Activated T-cell treated with anti-CD3 and anti-CD28 coated beads, Interleukin-2, amount 50 U/mL, for 4 hours (primary cell): ENCODE measurements at places on chromosomes 2 and 18. TPM values are rescaled to one million over a fixed set of nuclear protein-coding genes. Genes with fewer than 3 reads are reported as not detected.

- DNase-seq, result no peak
These were observed 5.1 kb downstream of the SMIM21 start for GRCh38 chr18:75422341-75422910.

DNA sequence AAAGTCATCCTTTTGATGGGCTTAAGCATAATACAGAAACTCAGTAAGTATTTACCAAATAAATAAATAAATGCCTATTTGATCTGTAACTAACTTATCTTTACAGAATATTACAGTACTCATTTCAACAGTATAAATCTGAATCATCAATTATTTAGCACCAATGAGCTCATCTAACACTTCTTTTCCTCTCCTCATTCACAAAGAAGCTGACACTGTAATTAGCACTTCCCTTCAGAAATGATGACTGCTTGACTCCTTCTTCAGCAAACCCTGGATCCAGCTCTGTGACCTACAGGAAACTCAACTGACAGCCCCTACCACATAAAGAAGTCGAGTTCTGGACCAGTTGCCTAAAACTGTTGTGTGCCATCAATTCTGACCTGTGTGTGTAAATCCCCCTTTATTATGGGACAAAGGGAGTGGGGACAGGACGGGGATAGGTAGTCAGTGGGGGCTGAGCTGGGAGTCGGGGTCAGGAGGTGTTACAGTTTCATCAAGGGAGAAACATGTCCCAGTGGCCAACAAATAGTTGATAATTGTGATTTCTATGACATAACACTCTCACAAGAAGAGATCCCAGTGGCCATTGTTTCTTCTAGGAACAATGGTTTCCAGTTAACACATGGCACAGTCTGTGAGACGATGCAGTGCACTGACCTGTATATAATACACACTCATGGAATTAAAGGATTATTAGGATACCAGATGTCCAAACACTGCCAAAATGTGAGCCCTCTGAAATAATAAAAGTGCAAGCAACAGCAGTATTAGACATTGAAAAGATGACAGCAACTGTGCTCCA, 68.7 kb downstream of the STK39 start:
- no peak for DNase-seq

- no peak for DNase-seq
These were observed 108.5 kb downstream of the STK39 start for GRCh38 chr2:168138901-168139300.

DNA sequence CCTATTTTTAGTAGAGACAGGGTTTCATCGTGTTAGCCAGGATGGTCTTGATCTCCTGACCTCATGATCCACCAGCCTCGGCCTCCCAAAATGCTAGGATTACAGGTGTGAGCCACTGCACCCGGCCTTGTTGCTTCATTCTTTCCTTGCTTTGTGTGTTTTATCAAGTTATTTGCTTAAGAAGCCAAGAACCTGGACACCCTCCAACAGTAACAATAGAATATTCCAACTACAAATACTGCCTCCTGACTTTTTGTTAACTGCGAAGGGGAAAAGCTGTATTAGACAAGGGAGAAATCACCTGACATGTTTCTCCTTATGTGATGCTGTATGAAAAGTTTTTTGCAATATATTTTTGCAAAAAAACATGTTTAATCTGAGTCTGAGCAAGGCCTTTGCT, 297.2 kb downstream of the NCKAP5 start:
- no peak for DNase-seq

DNA sequence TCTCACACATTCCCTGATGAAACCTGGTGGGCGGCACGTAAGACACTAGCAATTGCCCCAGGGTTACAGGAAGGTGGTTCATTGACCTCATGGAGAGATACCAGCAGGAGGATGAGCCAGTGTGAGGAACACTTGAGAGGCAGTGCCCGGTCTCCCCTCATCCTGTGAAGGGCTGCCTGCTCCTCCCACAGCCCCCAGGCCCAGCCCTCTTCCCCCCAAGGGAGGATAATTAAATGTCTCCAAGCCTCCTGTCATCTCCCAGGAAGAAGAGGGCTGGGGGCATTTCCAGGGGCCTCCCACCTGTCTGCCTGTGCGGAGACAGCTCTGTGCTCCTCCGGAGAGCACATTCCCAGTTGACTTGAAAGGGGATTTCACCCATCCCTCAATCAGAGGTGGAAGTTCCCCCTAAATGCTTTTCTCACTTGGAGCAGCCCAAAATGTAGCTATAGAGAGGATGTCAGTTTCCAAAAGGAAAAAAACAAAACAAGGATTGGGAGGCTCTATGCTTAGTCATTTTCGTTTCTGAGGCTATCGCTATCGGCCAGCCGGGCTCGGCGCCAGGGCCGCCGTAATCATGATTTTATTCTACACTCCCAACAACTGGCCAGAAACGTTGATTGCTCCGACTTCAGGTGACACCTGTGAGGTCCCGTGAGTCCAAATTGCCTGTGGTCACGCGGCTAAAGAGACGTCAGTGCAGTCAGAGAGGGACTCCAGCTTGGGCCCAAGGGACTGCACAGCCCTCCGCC, 7.1 kb downstream of the KCNF1 start:
- no peak for DNase-seq

DNA sequence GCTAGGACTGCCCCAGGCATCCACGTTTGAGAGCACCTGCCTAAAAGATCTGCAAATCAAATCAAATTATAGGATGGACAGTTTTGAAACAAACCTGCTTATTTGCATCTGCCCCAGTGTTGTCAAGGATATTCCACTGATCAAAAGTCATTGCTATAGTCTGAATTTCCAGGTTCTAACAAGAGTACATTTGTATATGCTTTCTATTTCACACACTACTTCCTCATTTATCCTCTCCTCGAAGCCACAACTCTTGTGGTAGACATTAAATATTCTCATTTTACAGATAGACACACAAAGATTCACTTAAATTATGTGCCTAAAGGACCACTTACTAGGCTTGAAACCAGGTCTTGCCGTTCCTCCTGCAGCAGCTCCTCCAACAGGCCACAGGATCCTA, 11.9 kb upstream of the TET3 start:
- DNase-seq, result no peak

DNA sequence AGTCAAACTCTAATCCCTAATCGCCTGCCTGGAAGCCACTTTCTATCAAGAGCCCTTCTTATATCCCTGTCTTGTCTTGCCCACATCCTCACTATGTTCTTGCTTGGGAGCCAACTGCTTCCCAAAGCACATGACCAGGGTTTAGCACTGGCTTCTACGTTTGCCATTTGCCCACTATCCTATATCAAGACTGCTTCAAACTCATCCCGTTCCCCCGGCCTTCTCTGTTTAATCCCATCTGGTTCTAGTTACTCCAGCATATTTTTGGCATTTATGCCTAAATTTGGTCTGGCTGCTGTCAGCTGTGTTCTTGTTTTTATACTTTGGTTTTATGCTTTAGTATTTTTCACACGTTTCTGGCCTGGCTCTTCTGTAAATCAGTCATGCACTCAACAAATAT, 40.2 kb downstream of the POLR1A start:
- no peak for DNase-seq

DNA sequence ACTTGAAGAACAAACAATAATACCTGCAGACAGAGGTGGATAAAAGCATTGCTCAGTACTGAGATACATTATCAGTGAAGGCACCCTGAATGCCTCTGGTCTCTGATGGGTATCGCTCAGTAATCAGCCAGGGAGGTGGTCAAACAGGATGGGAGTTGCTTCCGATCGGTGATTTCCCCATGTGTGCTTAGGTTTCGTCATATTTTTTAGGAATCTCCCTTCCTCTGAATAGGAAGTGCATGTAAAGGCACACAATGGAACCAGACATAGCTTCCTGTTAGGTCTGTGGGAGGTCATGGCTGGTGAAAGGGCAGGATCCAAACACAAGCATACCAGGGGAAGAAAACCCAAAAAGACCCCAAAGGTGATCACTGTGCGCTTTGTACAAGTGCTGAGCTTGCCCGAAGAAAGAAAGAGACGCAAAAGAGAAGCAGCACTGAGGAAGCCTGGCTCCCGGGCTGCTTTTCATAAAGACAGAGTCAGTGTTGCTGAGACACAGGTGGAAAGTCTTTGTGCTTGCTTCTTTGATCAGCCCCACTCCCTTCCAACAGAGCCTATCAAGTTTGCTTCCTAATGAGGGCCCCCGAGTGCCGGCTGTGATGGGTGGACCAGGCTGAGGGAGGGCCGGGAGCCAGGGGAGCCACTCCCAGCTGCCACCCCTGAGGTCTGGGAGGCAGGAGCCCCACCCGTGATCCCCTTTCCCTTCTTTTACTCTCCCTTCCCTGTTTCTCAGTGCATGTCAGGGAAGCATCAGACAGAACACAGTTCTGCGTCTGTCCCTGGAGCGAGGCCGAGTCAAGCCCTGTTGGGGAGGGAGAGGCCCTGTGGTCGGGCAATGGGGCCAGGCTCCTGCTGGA, 138.2 kb downstream of the SH3RF3 start:
- DNase-seq, result no peak

GRCh38 chr18:3225588-3225987, 5.8 kb upstream of the MYOM1 start:
- no peak for DNase-seq

- no peak for DNase-seq
These were observed 22.6 kb upstream of the USP34 start for GRCh38 chr2:61493523-61493942.

DNA sequence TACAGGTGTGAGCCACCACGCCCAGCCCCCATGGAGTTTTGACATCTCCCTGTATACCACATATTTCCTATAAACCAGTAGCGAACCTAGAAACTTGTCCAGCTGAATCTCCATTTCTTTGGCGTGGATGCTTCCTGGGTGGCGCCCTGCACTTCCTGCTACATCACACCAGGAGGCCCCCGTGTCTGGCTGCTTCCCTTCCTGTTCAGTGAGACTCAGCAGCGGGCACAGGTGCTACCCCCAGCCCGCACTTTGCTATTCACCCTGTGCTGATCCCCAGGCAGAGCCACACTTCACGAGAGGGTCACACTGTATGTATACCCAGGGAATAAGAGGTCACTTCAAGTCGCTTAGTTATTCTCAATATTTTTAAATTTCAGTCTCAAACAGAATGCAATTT, 35.0 kb downstream of the CYP27C1 start:
- no peak for DNase-seq

GRCh38 chr2:44531289-44531688, 169.5 kb downstream of the CAMKMT start:
- no peak for DNase-seq

Gene CAPN14
- total RNA-seq, result 0.14 TPM

Gene CRYBA2
- total RNA-seq, result not detected

Gene IL1R1
- 21.3 TPM for total RNA-seq

Gene IL36RN
- total RNA-seq, result 1.6 TPM

Gene VWA3B
- not detected for total RNA-seq
